Activated CD8-positive, alpha-beta memory T cell treated with anti-CD3 and anti-CD28 coated beads, Interleukin-2, amount 50 U/mL, for 4 hours (primary cell): ENCODE measurements at places on chromosomes 3 and 15.

- peak; percentile 84 for DNase-seq
These were observed 162.9 kb downstream of the CHSY1 start for GRCh38 chr15:101088788-101089578.

DNA sequence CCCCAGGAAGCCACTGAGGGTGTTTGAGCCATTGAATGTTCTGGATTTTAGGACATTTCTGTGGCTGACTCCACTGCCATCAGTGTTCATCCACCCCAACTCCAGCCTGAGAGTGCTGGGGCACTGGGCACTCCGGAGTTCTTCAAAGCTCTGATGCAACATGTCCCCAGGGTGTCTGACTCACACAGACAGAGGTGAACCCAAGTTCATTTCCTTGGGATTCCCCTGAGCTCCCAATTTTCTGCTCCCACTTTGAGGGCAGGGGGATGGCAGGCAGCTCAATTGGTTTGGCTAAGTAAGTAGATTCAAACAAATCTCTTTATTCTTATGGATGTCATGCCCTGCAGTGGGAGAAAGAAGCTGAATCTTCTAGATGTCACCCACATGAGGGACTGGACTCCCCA lies 2.2 kb downstream of the STRA6 start:
- no peak for DNase-seq

DNA sequence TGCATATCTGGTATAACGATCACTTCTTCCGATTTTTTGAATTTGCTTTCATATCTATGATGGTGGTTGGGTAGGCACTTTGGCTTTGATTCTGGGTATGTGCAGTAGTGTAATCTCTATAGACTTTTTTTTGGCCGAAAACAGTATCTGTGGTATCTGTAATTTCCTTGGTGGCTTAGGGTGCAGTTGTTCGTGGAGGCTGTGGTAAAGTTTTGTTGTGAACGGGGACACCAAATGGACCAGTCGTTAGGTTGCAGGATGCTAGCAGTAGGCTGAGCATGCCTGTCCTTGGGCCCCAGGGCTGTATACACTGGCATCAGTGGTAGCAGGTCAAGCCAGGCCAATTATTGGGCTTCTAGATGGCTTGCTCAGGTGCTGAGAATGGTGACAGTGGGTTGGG lies 55.2 kb downstream of the CCDC66 start:
- no peak for DNase-seq

DNA sequence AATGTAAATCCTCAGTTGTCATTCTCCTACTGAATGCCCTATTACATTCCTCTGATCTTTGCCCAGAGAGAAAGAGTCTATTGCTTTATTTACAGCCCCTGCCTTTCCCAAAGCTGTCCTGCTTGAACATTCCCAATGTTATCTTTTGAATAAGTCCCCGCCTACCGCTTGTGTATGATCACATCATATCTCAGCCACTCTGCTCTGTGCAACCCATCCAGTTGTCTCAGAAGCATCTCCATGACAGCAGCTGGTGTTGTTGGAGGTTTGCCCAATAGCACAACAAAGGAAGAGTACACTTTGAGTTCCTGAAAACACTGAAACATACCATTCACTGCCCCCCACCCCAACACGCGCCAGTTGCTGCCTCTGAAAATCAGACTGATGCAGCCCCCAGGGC lies 22.0 kb upstream of the FAM3D start:
- DNase-seq, result no peak

GRCh38 chr15:88348579-88349230 lies 92.2 kb upstream of the NTRK3 start:
- no peak for DNase-seq

- DNase-seq, result no peak
These were observed 23.5 kb downstream of the KIF9 start for GRCh38 chr3:47259114-47259513.

- no peak for DNase-seq
These were observed 33.9 kb downstream of the GAP43 start for GRCh38 chr3:115657168-115657567.

GRCh38 chr3:192239956-192240355 lies 487.4 kb downstream of the FGF12 start:
- DNase-seq, result no peak

- DNase-seq, result no peak
These were observed 309.2 kb downstream of the PDCD6IP start for GRCh38 chr3:34107669-34108068.

DNA sequence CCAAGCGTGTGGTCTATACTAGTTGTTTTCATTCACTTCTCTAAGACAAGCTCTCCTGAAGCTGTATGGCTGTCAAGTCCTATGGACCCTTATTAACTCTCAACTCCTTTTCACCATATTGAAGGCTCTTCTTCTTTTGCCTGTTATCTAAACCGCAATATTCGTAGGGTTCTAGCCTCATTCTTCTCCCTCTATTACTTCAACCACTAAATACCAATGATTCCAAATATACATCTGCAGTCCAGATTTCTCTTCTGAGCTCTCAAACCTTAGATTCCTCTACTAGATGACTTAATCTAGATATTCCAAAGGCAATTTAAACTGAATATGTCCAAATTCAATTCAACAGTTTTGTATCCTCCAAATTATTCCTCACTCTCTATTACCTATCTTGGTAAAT lies 24.6 kb downstream of the AQR start:
- no peak for DNase-seq

GRCh38 chr3:177084616-177085015 lies 112.7 kb downstream of the TBL1XR1 start:
- no peak for DNase-seq

DNA sequence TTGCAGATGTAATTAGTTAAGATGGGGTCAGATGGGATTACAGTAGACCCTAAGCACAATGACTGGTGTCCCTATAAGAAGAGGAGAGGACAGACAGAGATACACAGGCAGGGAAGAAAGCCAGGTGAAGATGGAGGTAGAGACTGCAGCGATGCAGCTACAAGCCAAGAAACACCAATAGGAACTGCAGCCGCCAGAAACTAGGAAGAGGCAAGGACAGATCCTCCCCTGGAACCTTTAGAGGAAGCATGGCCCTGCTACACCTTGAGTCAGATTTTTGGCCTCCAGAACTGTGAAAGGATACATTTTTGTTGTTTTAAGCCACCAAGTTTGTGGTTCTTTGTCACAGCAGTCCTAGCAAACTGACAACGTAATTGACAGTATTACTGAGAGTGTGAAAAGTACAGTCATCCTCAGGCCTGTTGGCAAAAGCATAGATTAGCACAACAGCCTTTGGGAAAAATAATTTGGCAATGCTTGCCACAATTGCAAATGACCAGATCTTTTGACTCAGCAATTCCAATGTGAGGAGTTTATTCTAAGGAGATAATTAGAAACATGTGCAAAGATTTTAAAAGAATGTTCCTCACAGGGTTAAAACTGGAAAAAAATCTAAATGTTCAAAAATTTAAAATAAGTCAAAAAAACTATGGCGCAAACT lies 82.6 kb upstream of the TJP1 start:
- DNase-seq, result no peak

GRCh38 chr3:54099381-54099780 lies 23.0 kb upstream of the CACNA2D3 start:
- no peak for DNase-seq

DNA sequence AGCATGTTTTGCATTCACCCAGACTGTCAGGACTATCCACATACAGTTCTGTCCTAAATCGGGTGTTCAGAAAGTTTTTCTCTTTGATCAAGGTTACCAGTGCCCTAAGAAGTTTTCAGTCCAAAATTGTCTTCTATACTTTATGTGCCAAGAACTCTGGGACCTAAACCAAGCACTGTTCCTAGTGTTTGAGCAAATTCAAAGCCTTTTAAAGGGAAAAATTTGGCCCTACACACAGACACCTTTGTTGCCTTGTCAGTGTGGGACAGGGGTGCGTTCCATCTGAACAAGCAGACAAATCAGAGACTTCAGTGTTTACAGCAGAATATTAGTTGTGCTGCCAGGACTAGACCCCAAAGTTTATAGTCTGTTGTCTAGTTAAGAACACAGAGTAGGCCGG lies 50.6 kb downstream of the DGKG start:
- no peak for DNase-seq

DNA sequence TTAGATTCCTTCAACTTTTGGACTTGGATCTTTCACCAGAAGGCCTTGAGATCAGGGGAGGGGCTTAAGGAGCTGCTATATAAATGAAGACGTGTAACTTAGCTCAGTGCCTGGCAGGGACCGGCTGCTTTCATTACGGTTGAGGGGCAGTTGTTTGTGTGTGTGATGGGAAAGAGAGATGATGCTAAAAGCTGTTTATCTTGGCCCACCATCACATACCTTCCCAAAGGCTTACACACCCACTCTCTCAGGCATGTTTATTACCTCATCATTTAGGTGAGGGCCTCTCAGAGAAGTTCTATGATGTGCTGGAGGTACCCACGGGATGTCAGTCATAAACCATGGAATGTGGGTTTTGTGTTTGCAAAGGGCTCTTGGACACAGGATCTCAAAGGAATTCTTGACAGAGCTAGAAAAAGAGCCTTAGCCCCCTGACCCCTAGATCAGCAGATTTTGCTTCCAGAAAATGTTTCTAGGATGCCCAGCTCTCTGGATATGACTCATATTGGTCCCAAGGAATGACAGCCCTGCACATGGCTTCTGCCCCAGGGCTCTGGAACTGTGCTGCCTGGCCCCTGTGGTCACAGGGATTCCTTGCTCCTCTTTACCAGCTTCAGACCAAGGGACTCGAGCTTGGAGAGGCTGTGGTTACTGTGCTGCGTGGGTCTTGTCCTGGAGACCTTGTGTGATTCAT lies 15.9 kb upstream of the SMAD3 start:
- no peak for DNase-seq

- no peak for DNase-seq
These were observed 54.7 kb downstream of the ZNF280D start for GRCh38 chr15:56678571-56678970.

- no peak for DNase-seq
These were observed 241.8 kb downstream of the FOXP1 start for GRCh38 chr3:71341721-71342120.

DNA sequence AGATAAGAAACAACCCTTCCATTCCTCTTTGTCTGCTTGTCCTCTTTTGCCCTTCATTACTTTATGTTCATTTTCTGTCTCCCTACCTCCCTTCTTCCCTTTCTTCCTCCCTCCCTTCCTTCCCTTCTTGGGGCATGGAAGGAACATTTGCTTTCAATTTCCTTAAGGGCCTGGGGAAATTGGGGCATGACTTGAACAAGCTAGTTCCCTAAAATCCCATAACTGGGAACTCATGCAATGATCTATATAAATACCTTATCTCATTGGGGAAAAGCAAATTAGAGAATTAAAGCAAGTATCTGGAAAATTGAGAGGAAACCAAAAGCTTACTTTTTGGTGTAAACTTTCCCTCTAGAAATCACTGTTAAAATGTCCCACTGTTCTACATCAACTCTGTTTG lies 35.7 kb downstream of the BOC start:
- DNase-seq, result no peak

DNA sequence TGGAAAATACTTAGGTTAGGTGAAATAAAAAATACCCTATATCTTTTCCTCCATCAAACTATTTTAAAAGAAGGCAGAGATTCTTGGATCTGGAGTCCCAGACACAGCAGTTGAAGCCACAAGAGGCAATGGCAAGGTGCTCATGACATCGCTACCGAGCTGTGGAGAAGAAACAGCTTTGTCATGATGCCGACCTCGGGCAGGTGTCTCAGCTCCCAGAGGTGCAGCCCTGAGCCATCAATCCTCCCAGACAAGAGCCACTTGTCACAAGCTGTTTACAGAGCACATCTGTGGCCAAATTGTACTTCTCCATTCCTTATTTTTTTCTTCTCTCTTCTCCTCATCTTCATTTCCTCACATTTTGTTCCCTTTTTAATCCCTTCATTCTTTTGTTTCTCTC lies 50.8 kb downstream of the GPR176 start:
- DNase-seq, result no peak

DNA sequence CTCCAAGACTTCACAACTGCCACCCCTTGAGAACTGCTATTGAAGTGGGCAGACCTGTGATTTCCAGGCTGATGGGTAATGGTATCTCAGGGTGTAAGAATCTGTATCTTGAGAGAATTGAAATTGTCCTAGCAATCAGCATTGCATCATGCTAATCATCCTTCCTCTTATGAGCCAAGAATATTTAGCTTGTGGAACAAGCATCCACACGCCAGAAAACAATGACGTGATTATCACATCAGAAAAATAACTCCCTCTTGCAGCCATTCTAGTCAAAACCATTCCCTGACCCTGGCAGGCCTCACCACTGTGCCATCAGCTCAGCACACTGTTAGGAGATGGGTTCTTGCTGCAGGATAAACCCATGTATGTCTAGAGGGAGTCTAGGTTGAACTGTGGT lies 6.7 kb downstream of the BCL2L10 start:
- DNase-seq, result no peak

GRCh38 chr3:101809178-101810021 lies 30.4 kb downstream of the NXPE3 start:
- peak; percentile 38 for DNase-seq

DNA sequence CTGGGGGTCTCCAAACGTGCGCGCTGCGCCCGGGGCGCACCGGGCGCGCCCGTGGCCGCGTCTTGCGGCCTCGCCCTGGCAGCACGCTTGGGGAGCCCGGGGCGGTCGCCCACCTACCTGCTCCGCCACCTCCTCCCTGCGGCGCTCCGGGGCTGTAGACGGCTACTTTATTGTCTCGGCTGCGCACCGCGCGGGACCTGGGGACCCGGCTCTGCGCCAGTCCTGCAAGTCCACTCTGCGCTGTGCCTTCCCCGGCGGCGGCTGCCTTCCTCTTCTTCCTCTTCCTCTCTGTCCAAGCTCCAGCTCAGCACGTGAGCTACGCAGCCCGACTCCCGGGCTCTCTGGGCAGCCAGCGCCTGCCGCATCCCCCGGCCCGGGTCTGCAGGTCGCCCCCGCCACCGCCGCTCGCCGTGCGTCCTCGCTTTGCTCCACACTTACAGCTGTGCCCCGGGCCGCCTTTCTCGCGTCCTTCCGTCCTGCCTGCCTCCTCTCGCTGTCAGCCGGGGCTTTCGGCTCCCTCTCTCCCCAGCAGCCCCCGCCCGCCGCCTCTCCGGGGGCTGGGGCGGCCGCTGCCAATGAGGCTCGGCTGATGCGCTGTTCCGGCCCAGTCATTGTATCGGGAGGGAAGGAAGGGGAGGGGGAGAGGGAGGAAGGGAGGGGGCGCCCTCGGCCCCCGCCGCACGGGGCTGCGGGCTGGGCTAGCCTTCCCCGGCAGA lies 156.4 kb upstream of the FRMD4B start:
- DNase-seq, result no peak

- DNase-seq, result no peak
These were observed 33.2 kb upstream of the ZDHHC23 start for GRCh38 chr3:113914646-113915045.

DNA sequence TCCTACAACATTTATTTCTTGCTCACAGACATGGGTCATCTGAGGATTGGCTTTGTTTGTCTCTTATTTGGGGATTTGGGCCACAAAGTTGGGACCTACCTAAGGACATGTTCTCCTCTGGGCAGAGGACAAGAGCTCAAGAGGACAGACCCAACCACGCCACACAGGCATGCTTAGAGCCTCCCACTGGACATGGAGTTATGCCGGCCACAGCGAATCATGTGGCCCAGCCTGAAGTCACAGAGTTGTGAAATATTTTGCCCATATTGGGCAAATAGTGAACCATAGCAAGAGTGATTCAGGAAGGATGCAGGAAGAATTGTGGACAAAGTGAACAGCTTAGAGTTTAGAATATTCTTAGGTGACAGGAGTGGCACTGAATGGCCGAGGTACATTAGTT lies 9.9 kb downstream of the TRAK1 start:
- no peak for DNase-seq
